ENCODE measurements at places on chromosomes 5 and 9. TPM values are rescaled to one million over a fixed set of nuclear protein-coding genes. Genes with fewer than 3 reads are reported as not detected.

The ENG gene
- 12.9 TPM for total RNA-seq

DNA sequence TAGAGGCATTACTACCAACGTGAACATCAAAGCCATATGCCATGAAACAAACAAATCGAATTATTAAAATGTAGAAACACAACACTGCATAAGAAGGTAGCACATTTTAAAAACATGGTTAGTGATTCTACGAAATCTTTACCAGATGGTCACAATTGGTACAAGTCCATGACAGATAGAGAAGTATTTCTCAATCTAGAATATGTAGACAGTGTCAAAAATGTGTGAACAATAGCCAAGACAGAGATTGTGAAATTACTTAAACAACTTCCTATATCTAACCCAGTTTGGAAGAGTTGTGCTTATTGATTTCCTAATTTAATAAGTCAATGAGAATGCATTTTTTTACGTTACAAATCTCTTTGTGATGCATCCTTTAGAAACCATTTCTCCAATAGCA lies 1121.6 kb downstream of the MAT2B start:
- no peak for DNase-seq

The SIT1 gene
- 1.4 TPM for total RNA-seq

- DNase-seq, result no peak
These were observed 10.7 kb downstream of the SLC25A25 start for GRCh38 chr9:128078504-128079434.

The PWWP2A gene
- total RNA-seq, result 20.4 TPM

The TAF1L gene
- total RNA-seq, result not detected

DNA sequence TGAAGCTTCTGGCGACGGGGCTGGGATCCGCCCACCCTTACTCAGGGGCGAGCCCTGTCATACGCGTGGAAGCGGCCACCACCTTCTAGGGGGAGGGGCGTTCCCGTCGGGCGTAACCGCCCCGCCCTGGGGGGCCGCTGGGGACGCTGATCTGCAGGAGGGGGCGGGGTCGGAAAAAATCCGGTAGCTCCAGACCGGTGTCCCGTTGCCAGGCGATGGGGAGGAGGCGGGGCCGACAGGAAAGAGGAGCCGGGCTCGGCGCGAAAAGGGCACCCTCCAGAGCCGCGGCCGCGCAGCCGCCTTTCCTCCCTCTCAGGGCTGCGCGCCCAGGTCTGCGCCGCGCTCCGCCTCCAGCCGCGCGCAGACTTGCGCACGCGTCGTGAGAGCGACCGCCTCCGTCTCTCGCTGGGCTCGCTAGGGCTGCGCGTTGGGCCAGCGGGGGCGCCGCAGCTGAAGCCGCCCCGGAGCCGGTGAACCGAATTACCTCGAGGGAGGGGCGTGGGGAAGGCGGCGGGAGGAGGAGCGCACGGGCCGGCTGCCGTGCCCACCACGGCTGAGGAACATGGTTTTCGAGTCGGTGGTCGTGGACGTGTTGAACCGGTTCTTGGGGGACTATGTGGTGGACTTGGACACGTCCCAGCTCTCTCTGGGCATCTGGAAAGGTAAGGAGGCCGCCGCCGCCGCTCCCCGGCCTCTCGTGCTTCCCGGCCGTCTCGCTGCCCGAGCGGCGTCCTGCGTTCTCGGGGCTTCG lies at the start of gene VPS13A:
VPS13A (plus strand) TSS at position 392 of the 751 bp plus-strand sequence; CDS start at position 563, 171 bp downstream.
- DNase-seq, result peak; percentile 88

The SPATA31E1 gene
- total RNA-seq, result not detected

The PRSS3 gene
- not detected for total RNA-seq

DNA sequence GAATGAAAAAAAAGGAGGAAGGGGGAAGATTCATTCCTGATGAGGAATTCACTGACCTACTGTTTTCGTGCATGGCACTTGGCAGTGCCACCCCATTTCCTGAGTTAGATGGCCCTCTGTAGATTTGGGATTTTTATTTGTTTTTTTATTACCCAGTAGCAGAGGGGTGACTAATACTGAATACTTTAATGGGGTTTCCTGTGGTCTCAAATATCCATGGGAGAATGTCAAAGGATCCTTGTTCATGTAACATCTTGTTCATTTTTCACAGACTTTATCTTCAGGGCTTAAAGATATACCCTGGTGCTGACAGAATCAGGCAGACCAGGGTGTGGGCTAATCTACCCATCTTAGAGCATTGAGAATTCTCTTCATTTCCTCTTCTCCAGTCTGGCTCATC lies 93.0 kb downstream of the MAMDC2 start:
- DNase-seq, result peak; percentile 64
